ENCODE measurements at places on chromosomes 16 and 17.

DNA sequence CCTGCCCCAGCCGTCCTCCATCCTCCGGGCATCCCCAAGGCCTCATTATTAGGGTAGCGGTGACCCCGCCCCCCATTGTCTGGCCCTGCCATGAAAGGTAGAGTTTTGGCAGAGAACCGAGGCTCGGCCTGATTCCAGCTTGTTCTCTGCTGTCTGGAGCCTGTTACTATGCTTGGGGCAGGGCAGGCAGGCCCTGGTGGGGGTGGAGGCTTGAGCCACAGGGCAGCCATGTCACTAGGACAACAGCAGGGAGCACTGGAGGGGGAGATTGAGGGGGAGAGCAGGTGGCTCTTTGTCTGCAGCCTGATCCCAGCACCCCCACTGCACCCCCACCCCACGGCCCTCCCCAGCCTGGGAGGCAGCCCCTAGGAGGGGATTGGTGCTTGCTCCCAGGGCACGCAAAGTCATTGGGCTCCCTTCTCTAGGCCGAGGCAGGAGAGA is 15.4 kb downstream of the RHBDL3 start:
- DNase-seq: no peak

DNA sequence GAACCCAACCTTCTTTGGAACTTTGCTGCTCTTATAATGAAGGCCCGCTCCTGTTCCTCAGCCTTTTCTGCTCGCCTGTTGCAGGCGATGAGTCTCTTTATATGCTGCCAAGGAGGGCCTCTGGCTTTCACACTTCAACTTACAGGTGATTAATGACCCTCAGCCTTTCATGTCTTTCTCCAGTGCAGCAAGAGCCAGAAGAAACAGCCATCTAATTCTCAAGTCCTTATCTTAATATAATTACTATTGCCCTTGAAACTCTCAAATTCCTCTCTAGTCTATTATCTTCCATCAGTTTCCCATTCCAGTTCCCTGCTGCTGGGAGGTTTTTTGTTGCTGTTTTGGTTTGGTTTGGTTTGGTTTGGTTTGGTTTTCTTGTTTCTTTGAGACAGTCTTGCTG is 121.8 kb upstream of the MED13 start:
- no peak for DNase-seq

GRCh38 chr17:9402590-9403199 is 172.9 kb downstream of the STX8 start:
- no peak for DNase-seq

DNA sequence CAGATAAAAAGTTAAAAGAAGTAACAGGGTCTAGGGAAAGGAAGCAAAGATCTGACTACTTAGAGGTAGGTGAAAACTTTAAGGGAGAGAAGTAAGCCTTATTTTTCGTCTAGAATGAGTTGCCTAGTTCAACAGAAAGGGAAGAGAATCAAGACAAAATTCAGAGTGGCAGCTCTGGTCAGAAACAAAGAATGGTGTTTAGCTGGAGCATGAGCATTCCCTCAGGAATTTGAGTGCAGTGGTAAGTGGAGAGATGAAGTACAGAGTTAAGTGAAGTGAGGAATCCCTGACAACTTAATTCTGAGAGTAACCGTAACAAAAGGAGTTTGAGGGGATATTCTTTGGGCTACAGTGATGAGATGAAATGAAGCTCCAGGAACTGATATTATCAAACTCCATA is 11.5 kb downstream of the SMG6 start:
- peak; percentile 18 for DNase-seq

GRCh38 chr17:27783440-27784350 is 16.6 kb downstream of the NOS2 start:
- DNase-seq: no peak

DNA sequence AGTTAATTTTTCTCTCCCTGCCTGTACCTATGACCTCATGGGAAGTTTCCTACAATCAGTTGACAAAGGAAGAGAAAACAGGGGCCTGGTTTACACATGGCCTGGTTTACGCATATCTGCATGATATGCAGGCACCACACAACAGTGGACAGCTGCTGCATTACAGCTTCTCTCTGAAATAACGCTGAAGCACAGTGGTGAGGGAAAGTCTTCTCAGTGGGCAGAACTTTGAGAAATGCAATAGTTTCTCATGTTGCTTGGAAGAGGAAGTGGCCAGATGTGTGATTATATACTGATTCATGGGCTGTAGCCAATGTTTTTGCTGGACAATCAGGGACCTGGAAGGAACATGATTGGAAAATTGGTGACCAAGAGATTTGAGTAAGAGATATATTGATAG is 324.1 kb upstream of the GOT2 start:
- DNase-seq: no peak

DNA sequence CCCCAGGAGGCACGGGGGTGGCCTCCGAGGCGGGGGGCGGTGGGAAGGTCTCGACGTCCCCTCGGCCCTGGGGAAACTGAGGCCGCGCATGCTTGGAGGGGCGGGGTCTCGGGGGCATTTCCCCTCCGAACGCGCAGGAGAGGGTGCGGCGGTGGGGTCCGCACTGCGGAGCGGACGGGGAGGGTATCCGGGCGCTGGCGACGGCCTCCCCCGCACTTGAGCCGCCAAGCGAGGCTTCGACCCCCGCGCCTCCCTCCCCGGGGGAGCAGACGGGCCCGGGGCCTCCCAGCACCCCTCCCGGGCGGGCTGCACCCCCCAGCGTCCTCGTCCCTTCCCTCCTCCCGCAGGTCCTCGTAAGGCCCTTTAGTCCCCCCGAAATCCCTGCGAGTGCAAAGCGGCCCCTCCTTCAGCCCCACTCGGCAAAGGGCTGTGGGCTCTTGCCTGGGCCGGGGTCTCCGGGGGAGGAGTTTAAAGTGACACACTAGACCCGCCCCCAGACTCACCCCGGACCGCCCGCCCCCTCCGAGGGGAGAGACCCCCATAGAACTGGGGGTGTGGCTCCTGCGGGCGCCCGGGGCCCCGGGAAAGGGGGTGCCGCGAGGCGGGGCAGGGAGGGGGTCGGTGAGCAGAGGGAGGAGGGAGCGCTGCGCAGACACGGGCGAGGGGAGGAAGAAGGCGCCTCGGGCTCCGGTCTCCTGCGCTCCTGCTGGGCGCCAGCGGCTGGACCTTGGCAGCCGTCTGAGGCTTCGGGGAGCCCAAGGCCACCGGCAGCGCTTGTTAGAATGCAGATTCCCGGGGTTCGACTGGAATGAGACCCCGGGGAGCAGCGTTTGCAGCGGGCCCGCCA is 632 bp downstream of the BAIAP3 start:
- DNase-seq: no peak

GRCh38 chr17:35191001-35191695 is 3.0 kb downstream of the SLC35G3 start:
- no peak for DNase-seq

DNA sequence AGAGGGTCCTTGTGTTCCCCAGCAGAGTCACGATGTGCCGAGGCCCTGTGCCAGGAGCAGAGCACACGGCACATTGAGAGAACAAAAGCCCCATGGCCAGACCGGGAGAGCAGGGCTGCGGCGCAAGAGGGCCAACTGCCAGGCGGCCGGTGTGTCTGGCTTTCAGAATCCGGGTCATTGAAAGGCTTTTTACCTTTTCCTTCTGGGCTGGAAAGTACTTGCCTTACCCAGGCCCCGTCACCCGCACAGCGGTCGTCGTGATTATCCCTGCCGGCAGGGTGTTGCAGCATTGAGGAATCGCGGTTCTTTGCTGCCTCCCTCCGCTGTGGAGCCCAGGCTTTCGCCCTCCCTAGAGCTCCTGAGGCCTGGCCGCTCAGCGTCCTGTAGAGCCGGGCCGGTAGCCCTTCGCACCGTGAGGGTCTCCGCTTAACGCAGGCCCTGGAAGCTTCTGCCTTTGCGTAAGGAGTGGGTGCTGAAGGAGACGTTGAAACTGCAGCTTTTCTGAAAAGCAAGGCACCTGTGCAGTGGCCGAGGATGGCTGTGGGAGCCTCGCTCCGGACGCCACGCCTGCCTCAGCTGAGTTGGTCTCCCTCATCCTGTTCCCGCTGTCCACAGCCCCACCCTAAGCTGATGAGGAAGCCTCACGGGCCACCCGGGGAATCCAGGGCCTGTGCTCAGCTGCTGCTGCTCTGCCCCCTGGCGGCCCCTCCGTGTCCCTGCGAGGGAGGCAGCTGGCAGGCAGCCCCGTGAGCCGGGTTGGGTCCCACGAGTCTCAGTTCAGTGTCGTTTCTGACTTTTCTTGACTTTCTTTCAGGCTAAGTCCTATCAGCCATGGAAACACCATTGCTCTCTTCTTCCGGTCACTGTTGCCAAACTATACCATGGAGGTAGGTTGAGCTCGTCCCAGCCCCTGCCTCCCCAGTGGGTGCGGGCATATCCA is 8.6 kb upstream of the MC1R start:
- DNase-seq: peak; percentile 91

DNA sequence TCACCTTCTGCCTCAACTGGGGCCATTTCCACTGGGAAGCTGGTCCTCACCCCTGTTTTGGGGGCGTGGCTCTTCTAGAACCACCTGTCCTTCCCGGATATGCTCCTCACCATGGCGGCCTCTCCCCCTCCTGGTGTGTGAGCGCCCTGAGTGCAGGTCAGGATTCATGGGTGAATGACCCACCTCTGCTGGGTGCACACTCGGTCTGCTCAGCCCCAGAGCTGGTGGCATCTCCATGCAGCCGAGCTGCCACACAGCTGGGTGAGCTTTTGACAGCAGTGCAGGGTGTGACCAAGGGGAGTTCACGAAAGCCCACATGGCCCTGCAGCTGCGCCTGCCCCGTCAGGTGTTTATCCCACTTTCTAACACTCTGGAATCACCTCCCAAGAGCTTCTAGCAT is 27.3 kb downstream of the GRIN2C start:
- DNase-seq: no peak

DNA sequence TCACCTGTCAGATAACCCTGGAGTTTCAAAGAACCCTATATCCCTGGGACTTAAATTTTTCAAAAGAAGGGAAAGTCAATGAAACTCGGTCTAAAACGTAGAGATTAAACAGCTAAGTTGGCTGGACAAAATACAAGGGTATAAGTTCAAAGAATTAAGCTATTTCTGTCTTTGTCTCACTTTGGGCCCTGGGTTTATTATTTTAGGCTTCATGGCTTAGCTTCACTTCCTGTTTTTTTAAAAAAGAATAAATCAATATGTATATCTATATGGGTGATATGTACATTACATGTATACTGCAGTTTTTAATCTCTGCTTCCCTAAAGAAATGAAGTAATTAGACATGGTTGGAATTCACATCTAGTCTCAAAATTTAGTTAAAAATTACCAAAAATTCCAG is 132.3 kb downstream of the TRIM37 start:
- DNase-seq: no peak

DNA sequence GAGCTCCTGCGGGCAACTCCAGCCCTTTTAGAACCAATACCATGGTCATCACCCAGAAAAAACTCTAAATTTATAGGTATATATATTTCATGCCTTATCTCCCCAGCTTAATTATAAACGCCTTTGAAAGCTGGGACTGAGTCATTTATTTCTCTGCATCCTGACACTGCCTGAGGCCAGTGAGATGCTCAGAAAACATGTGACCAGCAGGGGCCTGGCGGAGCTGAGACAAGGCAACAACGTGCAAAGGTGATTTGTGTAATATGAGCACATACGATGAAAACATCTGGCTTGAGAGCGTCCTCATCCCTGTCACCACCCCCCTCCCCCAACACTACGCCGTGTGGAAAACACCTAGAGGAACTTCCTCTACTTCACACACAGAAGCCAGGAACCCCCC is 22.7 kb downstream of the NXN start:
- no peak for DNase-seq

DNA sequence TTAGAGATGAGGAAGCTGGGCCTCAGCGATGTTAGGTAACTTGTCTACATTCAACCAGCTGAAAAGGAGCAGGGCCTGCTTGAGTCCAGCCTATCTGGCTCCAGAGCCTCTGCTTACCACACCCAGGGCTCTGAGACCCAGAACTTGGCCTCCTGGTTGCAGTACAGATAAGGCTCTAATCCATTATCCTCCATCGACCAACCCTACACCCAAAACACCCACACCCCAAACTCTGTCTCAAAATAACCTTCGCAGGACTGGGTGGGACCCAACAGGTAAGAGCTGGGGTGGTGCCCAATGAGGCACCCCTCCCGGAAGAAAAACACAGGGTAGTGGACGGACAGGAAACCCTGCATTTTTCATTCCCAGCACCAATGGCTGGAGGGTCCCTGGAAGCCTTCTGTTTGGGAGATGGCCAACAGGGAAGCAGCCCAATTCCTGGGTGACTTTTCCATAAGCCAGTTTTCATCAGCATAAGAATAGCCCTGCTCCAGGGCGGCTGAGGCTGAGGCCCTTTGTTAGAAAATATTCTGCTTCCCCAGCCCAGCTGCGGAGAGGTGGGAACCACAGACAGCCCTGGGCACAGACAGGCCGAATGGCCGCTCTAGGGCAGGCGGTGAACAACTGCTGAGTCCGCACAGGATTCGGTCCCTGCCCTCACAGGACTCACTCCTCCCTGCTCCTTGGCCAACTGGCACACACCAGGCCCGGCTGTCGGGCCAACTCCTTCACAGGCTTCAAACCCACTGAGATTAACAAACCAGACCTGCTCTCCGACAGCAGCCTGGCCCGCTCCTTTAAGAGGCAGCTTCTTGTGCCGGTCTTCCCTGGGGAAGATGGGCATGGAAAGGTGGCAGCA is 9.8 kb downstream of the SMIM5 start:
- DNase-seq: no peak

DNA sequence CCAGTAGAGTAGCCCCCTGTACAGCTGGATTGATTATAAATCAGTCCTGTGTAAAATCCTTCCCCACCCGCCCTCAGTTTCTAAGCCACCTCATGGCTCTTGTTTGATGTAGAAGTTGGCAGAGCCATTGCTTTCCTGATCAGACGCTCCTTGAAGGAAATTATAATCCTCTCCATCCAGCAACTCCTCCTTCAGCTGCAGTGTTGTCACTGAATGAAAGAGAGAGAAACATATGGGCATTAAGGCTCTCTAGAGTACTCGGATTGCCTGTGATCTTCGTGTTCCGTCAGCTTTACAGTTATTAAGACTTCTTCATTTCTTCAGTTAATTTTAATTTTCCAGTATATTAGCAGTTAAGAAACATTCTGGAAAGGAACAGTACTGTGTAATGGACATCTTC is 14.3 kb downstream of the NME2 start:
- no peak for DNase-seq

DNA sequence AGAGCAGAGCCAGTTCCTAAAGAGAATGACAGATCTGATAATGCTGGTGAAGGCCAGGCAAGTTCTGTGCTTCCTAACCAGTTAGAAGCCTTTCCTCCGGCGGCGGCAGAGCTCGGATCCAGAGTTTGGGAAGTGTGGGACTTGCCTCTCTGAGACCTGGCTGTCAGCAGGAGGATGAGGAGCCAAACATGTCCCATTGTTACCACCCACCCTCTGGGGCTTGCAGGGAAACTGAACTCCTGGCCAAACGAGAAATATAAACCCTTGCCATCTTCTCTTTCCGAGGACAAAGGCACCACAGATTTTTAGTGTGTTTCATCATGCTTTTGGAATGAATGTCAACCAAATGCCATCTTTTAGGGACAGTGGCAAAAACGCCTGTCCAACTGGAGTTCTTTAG is 80.2 kb upstream of the SMURF2 start:
- peak; percentile 24 for DNase-seq
